ENCODE measurements at places on chromosomes 5 and 9.

- no peak for DNase-seq
Measured at GRCh38 chr5:147396070-147396823, 113.6 kb downstream of the DPYSL3 start.

DNA sequence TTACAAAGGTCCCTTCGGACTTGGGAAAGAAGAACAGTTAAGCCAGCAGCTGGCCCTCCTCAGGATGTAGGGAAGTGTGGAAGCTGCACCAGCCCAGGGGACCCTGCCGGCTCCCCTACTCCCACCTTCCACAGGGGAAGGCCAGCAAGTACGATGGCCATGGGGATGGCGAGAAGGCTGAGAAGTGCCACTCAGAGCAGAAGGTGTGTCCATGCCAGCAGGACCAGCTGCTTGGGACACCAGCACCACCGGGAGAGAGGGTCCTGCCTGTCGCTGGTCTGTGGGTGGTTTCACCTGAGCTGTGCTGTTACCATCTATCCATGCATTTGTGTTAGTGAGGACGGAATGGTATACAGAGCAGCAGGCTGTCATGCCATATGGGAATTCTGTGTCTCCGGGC lies 148.6 kb upstream of the PHYKPL start:
- DNase-seq: no peak

DNA sequence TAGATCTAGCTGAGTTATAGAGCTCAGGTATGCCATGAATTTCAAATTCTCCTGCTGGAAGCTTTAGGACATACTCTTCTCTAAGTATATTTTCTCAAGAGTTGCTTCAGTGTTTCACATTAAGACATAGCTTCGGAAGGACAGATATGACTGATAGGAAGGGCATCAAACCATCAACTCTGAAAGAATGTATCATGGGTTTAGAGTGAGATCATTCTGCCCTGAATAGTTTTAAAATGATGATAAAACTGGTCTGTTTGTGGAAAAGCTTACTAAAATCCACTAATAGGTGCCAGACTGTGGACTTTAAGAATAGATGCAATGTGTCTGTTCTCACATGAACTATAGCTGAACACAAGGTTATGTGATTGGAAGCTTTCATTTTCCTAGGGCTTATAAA lies 8.4 kb downstream of the SPEF2 start:
- DNase-seq: no peak

- no peak for DNase-seq
Measured at GRCh38 chr5:135102716-135103574, 68.9 kb upstream of the PITX1 start.

Data from astrocyte of the spinal cord (primary cell).